ENCODE measurements at places on chromosomes 4 and X.

DNA sequence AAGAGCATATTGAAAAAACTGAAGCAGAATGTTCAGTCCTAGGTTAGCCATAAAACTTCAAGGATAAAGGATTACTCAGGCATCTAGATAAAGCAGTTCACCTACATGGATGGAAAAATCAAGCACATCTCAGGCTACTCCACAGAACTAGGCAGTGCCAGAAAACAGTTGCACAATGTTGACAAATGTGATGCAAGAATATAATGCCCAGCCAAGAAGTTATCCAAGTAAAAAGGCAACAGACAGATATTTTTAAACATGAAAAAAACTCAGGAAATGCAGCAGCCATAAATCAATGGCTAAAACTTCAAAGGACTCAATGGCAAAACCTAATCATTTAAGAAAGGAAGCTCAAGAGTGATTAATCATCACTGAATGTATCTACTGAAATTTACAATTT, 456.0 kb upstream of the FAM241A start:
- peak; percentile 44 for DNase-seq

GRCh38 chrX:31464306-31464915, 392.6 kb upstream of the FTHL17 start:
- DNase-seq: no peak

DNA sequence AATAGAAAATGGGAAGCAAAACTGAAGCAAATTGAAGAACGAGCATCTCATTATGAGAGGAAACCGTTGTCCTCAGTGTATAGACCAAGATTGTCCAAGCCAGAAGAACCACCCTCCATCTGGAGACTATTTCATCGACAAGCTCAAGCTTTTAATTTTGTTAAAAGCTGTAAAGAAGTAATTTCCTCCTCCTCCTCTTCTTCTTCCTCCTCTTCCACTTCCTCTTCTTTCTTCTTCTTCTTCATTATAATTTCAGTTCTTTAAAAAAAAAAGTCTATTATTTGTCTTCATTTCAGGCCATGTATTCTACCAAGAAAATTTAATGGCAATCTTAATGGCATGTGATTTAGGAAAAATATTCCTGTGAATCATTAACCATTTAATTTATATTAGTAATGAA, 7.6 kb downstream of the PRIMPOL start:
- no peak for DNase-seq

DNA sequence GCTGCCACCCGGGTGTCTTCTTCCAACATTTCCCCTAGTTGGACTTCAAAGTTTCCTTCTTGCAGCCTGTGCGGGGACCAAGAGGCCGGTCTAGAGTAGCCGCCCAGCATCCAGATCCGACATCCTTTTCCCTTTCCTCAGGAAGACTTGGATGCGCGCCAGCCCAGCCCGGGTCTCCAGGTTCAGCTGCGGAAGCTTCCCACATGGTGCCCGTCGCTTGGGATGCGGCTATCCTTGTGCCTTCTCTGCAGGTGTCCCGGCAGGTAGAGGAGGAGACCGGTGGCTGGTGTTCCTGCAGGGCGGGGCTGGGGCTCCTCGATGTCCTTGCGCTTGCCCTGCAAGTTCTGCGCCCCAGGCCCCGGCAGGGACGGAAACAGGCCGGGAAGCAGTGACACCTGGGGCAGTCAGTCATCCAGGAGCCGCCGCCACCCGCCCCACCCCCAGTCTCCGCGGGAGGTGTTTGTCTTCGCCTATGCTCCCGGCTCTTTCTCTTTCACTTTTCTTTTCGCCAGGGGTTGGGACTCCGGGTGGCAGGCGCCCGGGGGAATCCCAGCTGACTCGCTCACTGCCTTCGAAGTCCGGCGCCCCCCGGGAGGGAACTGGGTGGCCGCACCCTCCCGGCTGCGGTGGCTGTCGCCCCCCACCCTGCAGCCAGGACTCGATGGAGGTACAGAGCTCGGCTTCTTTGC, at the start of gene IL15:
TSS of gene IL15 (plus strand) at position 502 of the 689 bp plus-strand sequence. CDS start 82,882 bp downstream, outside the sequence.
- peak; percentile 24 for DNase-seq

- no peak for DNase-seq
These were observed 92.3 kb upstream of the LEF1 start for GRCh38 chr4:108261026-108261425.
